NCI-H446 treated with DMSO at 0.1 percent for 48 hours (cell line): ENCODE measurements at places on chromosomes 3 and 15.

DNA sequence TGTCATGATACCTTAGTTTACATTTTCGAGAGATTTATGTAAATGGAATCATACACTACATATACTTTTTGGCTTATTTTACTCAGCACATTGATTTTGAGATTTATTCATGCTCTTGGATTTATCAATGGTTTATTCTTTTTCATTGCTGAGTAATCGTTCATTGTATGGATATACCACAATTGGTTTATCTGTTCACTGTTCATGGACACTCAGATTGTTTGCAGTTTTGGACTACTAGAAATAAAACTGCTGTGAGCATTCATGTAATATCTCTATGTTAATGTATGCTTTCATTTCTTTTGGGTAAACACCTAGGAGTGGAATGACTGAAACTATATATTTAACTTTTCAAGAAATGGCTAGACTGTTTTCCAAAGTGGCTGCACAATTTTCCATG lies 550.9 kb upstream of the ADAMTS9 start:
- no peak for DNase-seq

GRCh38 chr3:99578339-99578970 lies 59.9 kb upstream of the COL8A1 start:
- DNase-seq: no peak

GRCh38 chr3:52531860-52532516 lies 1.7 kb downstream of the NT5DC2 start:
- no peak for DNase-seq

GRCh38 chr3:32198714-32199113 lies 39.8 kb upstream of the CMTM8 start:
- DNase-seq: no peak

DNA sequence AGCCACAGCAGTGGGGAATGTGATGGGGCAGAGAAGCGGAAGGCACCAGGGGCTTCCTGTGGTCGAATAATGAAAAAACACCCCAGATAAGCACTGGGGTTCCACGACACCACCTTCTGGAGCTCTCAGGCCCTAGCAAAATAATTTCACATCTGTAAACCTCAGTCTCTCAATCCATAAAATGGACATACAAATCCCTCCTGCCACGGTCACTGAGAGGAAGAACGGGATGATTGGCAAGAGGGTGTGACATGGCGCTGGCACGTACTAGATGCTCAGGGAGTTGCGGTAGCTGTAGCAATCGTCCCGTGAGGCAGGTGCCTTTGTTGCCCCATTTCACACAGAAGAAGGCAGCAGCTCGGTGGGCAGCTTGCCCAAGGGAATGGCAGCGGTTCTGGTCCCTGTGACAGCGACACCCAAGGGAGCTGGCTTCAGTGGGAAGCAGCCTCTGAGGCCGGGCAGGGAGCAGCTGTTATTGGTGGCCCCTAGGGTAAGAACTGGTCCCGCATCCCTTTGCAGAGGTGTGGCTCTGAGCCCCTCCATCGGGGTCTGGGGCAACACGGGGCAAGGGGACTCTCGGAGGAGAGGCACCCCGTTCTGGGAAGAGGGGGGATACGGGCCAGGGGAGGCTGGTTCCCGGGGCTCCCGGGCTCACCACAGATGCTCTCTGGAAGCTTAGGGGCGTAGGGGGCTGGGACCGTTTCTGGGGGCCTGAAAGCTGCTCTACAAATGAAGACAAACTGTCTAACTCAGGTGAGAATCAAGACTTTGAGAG lies 114.0 kb upstream of the ALDH1A3 start:
- no peak for DNase-seq

GRCh38 chr15:67999320-68000100 lies 54.6 kb upstream of the PIAS1 start:
- DNase-seq: no peak

DNA sequence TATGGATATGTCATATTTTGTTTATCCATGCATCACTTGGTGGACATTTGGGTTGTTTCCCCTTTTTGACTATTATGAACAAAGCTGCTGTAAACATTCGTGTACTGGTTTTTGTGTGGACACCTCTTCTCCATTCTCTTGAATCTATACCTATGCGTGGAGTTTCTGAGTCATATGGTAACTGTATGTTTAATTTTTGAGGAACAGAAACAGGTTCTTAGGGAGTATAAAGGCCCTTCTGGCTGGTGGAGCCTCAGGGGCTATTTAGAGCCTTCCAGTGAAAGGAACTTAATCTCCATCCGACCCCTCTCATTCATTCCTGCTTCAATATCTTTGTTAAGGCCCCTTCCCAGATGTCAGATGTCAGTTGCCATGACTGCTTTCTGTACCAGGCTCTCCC lies 14.1 kb upstream of the CTXND1 start:
- no peak for DNase-seq

GRCh38 chr3:72990701-72991395 lies 5.8 kb upstream of the PPP4R2 start:
- DNase-seq: no peak

GRCh38 chr3:193869221-193870201 lies 266.4 kb upstream of the HES1 start:
- DNase-seq: no peak

DNA sequence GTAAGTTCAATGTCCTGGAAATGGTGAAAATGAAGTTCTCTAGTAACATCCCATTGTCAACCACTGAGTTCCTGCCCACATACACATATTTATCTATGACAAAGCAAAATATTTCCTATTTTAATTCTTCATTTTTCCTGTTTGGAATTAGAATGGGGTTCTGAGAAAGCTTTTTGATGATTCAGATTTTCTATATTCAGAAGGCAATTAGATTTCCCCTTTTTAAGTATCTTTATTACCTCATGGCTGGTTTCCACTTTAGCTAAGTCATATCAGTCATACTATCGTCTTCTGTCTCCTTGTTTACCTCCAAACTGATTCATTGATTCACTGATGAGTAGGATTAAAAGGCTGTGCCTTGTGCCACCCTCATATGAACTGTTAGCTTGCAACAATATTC lies 17.9 kb downstream of the ETFA start:
- no peak for DNase-seq

DNA sequence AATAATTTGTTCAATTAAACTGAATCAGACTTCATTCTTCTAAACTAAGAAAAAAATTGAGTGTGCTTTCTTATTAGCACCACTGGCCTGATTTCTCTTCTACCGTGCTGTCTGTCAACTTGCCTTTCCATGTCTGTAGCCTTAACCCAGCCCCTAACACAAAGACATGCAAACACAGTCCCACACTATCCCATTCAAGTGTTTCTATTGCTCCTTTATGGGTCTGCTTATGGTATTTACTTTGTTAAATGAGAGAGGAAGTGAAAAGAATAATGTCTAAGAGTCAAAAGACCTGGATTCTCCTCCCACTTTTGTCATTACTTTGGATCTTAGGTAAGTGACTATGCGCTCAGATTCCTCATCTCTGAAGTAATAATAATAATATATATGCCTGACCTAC lies 55.3 kb downstream of the GTF2E1 start:
- DNase-seq: no peak

GRCh38 chr15:42085721-42086120 lies 8.6 kb downstream of the PLA2G4D start:
- DNase-seq: no peak

- no peak for DNase-seq
These were observed 27.6 kb downstream of the LMCD1 start for GRCh38 chr3:8529181-8529637.

- DNase-seq: no peak
These were observed 390.2 kb downstream of the NR2F2 start for GRCh38 chr15:96720656-96721055.

DNA sequence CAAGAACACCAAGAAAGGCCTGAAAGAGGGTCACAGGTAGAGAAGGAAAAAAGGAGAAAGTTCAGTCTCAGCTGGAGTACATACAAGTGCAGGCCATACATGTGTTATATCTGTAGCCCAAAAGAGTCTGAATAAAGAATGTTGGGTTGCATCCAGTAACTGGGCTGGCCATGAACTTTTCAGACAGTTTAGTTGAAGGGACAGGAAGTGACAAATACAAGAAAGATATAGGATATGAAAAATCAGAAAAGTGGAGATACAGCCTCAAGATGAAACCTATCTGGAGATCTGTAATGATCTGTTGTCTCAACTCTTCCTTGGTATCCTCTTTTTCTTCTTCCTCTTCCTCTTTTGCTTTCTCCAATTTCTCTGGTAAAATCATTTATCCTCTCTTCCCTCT lies 671.7 kb downstream of the MECOM start:
- no peak for DNase-seq

DNA sequence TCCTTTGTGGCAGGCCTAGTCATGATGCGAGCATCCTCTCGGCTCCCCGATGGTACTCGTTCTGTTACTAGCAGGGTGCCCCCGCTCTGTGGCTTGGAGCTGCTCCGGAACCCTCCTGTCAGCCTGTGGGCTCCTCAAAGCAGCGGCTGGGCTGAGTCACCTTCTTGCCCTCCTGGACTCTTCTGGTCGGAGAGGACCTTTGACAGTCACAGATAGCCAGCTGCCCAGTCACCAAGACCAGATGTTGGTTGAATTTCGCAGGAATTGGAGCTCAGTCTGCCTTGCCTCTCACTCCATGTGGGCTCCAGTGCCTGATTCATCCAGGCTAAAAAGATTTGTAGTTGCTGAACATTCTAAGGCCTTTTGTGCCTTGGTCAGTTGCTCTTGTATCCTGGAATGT lies 94.5 kb downstream of the CHCHD6 start:
- DNase-seq: no peak

DNA sequence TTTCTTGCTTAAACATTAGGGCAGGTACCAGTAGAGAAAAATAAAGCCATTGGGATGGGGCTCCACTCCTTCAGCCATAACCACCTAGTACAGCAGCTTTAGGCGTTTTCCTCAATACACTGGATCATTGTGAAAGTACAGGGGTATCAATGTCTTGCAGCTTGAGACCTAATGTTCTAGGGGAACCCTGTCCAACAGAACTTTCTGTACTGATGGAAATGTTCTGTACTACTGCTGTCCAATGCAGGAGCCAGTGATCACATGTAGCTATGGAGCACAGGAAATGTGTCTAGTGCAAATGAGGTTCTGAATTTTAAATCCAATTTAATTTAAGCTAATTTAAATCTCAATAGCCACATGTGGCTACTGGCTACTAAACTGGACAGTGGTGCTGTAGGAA lies 93.9 kb downstream of the NEDD4 start:
- no peak for DNase-seq
